ENCODE measurements at places on chromosomes 5 and 9.

GRCh38 chr9:81823672-81824554 lies 104.3 kb upstream of the SPATA31D4 start:
- DNase-seq, result no peak

- DNase-seq, result no peak
Measured at GRCh38 chr9:89363921-89364665, 45.8 kb downstream of the SECISBP2 start.

GRCh38 chr5:38117784-38118479 lies 140.4 kb upstream of the EGFLAM start:
- DNase-seq, result no peak

DNA sequence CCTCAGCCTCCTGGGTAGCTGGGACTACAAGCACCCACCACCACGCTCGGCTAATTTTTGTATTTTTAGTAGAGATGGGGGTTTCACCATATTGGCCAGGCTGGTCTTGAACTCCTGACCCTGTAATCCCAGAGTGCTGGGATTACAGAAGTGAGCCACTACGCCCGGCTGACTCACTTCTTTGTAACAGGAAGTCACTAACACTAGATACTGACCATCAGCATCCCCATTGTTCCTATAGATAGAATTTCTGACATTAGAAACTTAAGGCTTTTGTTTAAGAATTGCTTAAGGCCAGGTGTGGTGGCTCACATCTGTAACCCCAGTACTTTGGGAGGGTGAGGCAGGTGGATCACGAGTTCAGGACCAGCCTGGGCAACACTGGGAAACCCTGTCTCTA lies 42.2 kb downstream of the LEAP2 start:
- DNase-seq, result no peak

- DNase-seq, result no peak
Measured at GRCh38 chr5:54927097-54927746, 58.2 kb downstream of the ESM1 start.

DNA sequence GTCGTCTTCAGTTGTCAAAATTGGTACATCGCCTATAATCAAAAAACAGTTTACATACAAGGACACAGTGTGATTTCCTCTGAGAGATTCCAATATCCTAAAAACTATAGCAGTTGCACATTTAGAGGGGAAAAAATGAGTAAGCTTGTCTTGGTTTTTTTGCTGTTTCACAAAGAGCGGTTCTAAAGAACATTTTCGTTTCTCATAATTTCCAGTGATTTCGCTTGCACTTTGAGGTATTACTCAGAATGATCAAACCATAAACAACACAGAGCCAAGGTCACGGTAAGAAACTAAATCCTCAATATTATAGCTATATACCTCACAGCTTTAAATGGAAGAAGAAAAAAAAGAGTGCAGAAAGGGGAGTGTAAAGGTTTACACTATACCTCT lies 861 bp downstream of the MTX3 start:
- no peak for DNase-seq

- no peak for DNase-seq
Measured at GRCh38 chr5:92268343-92268742, 885.2 kb upstream of the ARRDC3 start.

DNA sequence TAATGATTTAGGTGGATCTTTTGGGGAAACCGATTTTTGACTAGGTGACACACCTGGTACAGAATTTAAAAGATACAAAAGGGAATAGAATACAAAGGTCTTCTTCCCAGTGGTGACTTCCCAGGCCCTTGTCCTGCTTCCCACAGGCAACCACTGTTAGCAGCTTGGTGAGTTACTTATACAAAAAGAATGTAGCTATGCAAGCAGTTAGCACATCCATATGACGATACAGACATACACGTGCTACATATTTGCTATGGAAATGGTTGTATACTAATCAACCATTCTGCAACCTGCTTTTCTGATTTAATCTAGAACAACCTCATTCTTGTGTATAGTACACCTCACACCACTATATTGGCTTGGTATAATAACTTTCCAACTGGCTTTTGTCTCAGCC lies 51.0 kb downstream of the OTULIN start:
- no peak for DNase-seq

DNA sequence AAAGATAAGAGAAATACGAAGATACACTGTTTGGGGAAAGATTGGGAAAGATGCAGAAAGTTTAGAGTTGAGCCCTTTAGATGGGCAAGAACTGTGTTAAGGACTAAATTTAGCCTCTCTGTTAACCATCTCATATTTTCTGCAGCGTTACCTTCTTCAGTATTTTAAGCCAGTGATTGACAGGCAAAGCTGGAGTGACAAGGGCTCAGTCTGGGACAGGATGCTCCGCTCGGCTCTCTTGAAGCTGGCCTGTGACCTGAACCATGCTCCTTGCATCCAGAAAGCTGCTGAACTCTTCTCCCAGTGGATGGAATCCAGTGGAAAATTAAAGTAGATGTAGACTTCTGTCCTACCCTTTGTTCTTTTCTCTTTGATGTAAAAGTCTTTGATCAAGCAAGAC lies 26.4 kb upstream of the LNPEP start:
- DNase-seq, result no peak

DNA sequence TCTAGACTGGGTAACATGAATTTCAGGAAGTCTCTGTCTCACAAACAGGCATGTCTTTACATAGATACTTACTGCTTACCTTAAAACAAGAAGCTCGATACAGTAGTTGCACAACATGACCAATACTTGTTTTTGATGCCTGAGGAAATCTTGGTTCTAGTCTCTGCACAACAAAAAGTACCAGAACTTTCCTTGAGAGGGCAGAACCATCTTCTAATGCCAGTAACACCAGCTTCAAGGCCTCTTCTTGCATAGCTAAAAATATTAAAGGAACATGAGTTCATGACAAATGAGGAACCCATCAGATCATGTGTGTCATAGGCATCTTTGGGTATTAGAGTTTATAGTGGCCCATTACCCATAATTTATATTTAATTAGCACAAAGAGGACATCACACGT lies 22.0 kb downstream of the RC3H2 start:
- DNase-seq, result no peak

GRCh38 chr9:98775831-98776441 lies 20.4 kb downstream of the ANKS6 start:
- DNase-seq, result peak; percentile 19

DNA sequence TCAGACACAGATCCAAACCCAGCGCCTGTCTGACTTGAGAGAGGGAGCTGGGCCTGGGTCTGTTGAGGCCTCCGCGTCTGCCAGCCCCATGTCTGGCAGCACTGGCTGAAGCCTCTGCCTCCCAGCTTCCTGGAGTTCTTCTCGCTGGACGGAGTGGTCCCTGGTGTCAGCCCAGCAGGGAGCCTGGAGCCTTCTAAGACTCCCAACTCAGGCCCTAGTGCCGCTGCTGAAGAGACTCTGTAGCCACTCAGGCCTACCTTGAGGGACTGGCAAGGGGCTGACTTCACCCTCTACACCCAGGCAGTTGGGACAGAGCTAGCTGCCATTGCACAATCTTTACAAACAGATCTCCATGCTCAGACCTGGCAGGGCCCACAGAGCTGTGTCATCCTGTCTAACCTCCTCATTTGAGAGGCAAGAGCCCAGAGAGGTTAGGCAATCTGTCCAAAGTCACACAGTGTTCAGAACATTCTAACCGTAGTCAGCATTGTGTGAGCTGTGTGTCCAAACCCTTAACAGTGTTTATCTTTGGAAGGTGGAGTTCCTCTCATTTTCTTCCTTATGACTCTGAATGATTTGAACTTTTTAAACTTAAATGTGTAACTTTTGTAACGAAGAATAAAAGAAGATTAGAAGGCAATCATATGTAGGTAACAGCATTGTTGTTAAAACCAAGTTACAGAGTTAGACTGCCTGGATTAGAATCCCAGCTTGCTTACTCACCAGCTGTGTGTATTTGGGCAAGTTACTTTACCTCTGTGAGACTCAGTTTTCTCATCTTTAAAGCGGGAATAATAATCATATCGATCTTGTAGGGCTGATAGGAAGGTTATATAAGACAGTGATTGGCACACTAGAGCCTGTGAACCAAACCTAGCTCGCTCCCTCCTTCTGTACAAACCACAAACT lies 4.6 kb upstream of the DUSP1 start:
- DNase-seq, result no peak

DNA sequence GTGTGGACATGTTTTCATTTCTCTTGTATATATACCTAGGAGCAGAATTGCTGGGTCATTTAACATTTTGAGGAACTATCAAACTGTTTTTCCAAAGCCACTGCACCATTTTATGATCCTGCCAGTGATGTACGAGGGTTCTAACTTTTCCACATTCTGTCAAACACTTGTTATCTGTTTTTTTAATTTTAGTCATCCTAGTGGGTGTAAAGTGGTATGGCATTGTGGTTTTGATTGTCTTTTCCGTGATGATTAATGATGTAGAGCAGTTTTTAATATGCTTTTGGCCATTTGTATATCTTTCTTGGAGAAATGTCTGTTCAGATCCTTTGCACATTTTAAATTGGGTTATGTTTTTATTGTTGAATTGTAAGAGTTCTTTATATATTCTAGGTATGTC lies 107.0 kb downstream of the MELK start:
- no peak for DNase-seq

Data from stimulated activated CD8-positive, alpha-beta memory T cell treated with anti-CD3 and anti-CD28 coated beads, Interleukin-12 subunit alpha, Interleukin-12 subunit beta, amount 100 ng/mL, for 1 hour (primary cell).